ENCODE measurements at places on chromosomes 2 and 18. TPM values are rescaled to one million over a fixed set of nuclear protein-coding genes. Genes with fewer than 3 reads are reported as not detected.

Gene FAM110C
- 4.8 TPM for total RNA-seq

Gene LRP1B
- total RNA-seq, result 20.7 TPM

Gene SLC9A2
- 0.57 TPM for total RNA-seq

Gene DSG2
- total RNA-seq, result 3.8 TPM

Gene TUBA4B
- total RNA-seq, result not detected

Gene ANKRD30BL
- not detected for total RNA-seq

Gene PLCD4
- 4.4 TPM for total RNA-seq

DNA sequence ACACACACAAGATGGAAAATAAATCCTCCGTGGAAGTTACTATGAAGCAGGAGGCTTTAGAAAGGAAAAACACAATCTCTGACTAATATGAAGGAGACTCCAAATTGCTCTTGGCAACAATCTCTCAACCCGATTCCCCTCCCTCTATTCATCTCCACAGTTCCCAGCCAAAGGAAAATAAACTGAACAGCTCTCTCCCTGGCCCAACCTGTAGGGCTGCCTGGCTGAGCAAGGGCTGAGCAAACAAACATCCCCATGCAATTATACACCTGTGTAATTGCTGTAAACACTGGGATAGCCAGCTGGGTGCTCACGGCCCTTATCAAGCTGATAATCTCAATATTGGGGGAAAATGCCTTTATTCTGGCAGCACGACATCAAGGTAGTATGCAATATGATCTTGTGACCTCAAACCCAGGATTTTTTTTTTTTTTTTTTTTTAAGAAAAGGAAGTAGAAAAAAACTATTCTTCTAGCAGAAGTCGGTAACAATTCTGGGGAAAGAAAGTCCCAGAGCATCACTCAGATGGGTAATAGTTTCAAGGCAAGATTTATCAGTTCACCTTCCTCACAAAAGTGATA lies 203.3 kb upstream of the SMAD2 start:
- peak; percentile 32 for ATAC-seq

GRCh38 chr2:168241208-168241607 lies 6.2 kb downstream of the STK39 start:
- ATAC-seq, result peak; percentile 25

GRCh38 chr18:13387855-13388548 lies 169.4 kb downstream of the LDLRAD4 start:
- peak; percentile 64 for ATAC-seq

DNA sequence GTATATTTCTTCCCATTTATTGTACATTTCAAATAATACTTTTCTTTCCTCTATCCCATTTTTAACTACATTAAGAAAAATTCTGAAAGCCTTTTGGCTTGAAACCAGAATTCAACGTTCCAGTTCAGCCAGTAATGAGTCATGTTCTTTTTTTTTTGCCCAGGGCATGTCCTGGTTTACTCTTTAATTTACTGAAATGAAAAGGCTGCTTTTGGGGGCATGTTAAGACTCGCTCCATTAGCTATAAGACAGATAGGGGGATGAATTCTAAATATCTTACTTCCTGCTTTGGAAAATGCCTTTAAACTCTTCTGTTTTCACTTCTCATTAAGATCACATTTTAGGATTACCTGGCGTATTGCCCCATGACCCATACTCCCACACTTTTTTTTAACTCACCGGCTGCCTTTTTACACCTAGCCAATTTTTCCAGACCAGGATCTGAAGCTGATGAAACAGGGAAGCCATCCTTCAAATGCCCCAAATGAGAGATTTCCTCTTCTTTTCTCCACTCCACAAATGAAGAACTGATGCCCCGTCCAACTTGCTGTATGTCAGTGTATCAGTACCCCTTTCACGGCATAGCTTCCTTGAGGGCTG lies 585 bp downstream of the ABCA12 start:
- no peak for ATAC-seq

DNA sequence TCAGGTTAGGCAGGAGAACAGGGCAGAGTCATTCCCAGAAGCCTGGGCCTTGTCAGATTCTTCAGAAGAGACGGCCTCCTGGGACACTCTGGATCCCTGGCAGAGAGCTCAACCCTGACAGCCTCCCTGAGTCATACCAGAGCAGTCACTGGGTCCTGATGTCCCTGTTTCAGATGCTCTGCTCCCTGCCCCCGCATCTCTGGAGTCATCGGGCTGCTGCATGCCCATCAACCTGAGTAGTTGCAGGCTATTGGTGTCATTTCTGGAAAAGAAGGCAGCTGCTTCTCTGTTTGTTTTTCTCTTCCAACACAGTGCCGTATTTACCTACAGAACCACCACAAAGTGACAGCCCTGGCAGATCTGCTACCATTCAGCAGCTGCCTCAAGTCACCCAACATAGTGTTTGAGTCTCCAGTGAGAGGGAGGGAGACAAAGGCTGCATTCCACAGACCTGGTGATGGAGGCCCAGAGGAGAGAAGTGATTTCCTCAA lies 145.1 kb downstream of the B3GNT2 start:
- peak; percentile 57 for ATAC-seq

- ATAC-seq, result no peak
Observed at GRCh38 chr2:44668336-44668735, 273.2 kb upstream of the SIX3 start.

DNA sequence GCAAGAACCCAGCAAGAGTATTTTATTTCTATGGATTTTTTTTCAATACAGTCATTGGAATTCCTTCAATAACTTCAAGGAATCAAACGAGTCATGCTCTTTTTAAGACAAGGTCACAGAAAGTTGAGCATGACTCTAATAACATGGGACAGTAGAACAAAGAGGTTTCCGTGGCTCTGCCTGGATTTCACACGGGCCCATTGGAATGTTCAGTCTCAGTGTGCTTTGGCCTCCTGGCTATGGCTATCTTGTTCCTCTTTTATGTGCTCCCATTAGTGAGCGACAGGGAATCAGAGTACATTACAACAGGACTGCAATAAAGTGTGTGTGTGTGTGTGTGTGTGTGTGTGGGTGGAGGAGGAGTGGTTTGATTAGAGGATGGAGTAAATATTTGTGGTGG lies 312.4 kb downstream of the DCC start:
- ATAC-seq, result no peak

DNA sequence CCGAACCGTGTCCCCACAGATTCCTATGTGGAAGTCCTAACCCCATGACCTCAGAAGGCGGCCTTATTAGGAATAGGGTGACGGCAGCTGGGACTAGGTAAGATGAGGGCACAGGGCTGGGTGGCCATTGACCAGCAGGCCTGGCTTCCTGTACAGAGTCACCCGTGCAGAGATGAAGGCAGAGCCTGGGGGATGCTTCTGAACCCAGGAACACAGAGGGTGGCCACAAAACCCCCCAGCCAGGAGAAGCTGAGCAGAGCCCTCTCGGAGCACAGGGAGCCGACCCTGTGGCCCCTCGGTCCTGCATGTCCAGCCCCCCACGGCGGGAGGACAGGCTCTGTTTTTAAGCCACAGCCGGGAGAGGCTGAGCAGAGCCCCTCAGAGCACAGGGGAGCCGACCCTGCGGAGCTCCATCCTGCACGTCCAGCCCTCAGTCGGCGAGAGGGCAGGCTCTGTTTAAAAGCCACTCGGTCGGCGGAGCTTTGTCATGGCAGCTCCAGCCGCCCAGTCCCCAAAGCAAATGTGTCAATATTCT lies 2.7 kb downstream of the PDCD1 start:
- no peak for ATAC-seq

DNA sequence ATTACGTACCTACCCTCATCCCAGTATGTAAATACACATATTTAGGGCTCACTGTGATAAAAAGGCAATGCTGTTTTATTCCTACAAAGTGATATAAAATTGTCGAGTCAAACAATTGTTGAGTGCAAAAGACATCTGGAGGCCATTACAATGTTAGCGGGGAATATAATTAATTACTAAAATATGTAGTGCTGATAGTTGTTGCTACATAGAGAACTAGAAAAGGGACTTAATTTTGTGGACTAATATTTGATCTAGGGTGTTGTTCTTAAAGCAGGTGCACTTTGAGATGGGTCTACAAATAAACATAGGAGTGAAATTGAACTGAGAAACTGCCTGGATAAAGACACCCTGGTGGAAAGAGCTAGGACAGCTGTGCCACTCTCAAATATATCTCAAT lies 300.1 kb downstream of the NOL4 start:
- ATAC-seq, result no peak

All from gastroesophageal sphincter (tissue), 4 donors.